ENCODE measurements at places on chromosomes 3 and 15.
A peak's percentile ranks its signal among the peaks of the same experiment; 100 is the strongest.

- DNase-seq: no peak
Observed at GRCh38 chr3:71132995-71133730, 450.4 kb downstream of the FOXP1 start.

GRCh38 chr3:145951441-145951840, 209.5 kb downstream of the PLOD2 start:
- no peak for DNase-seq

GRCh38 chr15:40844696-40845030, 815 bp downstream of the SPINT1 start:
- no peak for DNase-seq

DNA sequence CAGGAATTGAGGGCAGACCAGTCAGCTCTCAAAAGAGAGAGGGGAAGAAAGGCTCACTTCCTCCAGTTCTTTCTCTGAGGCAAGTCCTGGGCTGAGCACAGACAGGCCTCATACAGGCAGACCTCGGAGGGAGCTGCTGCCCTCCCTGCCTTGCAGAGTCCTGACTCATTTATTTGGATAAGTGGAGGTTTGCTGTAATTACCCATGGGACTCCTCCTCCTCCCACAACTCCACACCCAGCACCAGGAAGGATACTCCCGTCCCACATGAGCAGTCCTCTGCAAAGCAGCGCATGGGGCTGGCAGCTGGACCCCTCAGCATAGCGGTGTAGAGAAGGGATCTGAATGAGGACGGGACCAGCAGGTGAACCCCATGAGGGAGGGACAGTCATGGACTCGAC, 13.4 kb upstream of the SCN10A start:
- DNase-seq: peak; percentile 60

- peak; percentile 62 for DNase-seq
Observed at GRCh38 chr3:99808163-99808794, 9.4 kb upstream of the CMSS1 start.

DNA sequence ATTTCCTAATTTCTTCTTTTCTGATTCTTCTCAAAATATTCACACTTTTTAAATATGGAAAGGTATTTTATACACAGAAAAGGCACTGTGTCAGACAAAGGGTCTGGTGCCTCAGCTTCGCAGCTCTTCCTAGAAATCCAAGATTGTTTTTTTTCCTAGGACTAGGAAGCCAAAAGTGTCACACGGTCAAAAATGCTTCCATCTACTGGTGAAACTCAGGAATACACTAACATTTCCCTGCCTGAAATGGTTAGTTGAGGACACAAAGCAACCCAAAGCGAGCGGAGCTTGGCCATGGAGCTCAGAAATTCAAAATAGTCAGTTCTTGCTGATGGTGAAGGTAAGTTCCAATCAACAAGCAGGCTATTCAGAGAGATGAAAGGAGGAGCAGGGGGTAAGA, 426.5 kb upstream of the RASGRP1 start:
- no peak for DNase-seq

DNA sequence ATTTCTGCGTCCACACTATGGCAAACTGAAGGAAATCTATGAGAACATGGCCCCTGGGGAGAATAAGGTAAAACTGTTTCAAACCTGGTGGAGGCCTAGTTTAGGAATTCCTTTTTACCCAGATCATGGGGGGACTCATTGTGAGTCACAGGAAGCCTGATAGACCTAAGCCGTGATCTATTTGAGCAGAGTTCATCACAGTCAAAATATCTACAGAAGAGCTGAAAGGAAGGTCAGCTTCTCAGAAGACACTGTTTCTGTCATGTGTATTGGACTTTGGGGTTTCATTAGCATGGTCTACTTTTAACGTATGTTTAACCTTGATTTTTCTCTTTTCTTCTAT, 1.3 kb downstream of the PSMD2 start:
- DNase-seq: no peak

GRCh38 chr3:45367453-45367871, 20.9 kb upstream of the LARS2 start:
- DNase-seq: no peak

DNA sequence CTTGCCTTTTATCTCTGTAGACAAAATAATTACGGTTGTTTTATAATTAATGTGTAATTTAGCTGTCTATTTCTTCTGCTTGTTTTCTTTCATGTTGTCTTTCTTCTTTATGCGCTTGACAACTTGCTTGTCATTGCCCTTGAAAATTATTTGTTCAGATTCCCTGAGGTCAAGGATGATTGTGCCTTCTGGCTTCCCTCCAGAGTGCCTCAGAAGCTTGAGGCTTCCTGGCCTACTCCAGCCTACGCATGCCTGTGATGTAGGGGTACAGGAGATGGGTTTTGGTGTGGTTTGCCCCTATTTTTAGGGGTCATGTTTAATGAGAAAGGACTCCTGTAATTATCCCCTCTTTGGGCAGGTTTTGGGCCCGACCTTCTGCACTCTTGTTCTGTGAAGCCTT, 231.5 kb downstream of the SV2B start:
- no peak for DNase-seq

DNA sequence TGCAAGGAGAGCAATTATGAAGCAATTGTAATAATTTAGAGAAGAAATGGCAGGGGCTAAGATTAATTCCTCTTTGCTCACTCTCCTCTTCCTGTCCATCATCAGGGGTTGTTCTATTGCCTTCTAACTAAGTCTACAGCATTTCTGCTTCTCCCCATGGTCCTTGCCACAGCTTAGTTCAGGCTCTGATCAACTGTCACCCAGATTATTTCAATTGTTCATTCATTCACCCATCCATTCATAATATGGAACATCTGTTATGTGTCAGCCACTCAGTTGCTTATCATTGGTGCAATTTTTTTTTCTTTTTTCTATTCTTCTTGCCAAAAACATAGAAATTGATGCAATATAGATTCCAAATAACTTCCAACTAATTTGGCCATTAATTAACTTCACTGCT, 93.2 kb downstream of the CD47 start:
- DNase-seq: no peak

- no peak for DNase-seq
Observed at GRCh38 chr15:38867556-38867955, 302.9 kb upstream of the RASGRP1 start.

DNA sequence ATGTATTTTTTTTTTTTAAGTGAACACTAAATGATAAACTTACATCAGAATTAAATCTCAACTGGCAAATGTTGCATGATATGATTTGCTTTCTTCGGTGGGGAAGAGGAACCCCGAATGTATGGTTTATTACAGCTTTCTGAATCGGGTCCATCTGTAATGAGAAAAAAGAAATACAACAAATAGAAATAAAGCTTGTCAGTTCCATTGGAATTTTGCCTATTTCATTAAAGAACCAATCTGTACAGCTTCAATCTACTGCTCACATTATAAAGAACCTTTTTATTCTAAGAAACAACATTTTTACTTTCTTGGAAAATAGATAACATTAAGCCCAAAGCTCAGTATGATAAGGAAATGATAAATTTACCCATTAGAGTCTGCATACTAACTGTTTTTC, 186.5 kb downstream of the ZNF385D start:
- no peak for DNase-seq

DNA sequence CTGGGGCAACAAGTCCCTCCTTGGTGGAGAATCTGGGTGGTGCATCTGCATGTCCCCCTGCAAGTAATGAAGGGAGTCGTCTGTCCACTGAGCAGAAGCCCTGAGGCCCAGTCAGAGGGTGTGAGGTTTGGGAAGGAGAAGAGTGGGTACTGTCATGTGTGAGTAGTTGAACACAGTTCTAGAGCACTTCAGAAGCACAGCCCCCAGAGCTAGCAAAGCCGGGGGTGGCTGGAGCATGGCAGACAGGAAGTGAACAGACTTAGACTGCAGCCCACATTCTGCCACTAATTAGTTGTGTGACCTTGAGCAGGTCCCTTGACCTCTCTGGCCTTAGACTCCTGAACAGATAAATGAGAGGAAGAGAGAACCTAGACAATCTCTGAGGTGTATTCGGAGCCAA, 207.6 kb downstream of the UACA start:
- no peak for DNase-seq

DNA sequence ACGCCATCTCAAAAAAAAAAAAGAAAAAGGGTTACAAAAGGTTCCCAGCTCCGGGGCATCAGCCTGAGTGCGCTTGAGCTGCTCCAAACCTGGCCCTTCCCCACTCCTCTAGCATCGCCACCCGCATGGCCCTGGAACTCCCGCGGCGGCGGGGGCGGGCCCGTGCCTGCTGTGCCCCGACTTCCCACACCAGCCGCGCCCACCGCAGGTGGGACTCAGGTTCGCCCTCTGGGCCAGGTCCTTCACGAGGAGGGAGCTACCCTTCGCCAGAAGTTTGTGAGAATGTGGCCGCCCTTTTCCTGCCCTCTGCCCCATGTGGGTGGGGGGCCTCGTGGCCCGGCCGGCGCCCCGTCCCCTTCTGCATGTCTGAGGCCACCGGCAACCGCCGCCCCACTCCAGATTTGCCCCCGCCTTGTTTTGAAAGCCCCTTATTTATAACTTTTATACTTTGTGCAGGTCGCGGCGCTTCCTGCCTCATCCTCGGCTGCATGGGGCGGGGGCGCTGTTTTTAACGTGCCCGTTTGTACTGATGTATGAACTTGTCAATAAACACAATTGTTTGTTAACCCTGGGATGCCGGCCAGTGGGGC, 507 bp upstream of the JMJD7 start:
- DNase-seq: no peak

DNA sequence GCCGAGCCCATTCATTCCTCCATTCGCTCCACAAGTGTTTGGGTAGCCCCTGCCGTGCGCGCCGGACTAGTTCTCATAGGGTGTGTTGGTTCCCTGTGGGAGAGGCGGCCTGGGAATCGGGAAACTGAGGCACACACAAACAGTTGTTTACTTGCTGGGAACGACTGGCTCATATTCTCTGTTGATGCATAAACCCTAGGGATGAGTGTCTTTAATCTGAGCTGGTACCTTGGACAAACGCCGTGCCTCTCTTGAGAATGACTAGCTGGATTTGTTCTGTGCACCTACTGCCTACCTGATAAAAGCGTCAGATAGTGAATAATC, 737 bp downstream of the DNAJA4 start:
- no peak for DNase-seq

DNA sequence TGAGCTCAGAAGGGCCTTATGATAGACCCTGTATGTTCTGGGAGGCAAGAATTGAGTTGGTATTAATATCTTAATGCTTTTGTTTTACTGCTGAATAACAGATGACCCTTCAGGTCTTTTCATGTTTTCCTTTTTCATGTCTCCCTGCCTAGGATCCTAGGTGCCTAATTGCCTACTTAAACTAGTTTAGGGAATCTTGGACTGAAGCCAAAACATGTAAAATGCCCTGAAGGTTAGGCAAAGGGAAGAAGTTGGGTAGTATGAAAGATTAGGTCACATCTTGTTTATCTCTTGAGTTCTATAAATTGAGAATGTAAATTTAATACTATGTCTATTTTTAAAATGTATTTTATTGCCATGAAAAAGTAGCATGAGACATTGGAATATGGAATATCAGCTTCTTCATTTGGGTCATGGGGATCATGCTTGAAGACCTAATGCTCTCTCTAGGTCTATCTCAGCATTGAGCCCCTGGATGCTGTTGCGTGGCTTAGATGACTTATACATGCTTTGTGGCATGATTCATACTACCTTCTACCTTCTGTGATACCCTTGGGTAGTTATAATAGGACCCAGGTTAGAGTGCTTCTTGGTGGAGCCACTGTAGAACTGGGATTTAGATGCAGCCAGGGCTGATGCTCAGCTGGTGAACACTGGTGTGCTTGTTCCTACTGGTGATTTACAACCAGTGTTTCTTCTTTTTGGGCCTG, 26.4 kb downstream of the RBM6 start:
- no peak for DNase-seq

DNA sequence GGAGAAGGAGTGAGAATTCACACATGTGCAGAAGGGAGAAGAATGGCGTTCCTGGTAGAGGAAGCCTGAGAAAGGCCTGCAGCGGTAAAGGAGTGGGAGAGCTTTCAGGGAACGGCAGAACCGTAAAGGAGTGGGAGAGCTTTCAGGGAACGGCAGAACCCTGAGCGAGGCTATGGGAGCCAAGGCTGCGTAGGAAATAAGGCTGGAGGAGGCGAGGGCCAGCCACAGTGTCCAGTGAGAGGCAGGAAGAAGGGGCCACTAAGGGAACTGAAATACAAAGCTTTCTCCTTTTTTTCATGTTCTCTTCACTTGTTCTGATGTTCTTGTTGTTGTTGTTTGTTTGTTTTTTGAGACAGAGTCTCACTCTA, 41.6 kb downstream of the GOLGA6L10 start:
- no peak for DNase-seq

DNA sequence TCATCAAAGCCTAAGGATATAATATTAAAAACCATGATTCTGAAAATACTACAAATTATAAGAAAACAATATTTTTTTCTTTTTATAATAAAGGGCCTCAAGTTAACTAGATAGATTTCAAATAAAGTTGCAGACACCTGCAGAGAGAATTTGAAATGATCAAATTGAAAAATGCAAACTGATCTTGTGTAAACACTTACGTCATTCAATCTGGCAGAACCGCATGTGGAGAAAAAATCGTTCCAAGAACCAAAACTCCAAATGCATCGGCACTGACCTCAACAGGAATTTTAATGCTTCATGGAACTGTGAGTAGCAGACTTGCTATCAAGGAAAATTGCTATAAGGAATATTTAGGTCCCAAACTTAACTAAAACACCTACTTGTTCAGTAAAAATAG, 17.2 kb downstream of the CPA3 start:
- DNase-seq: no peak

DNA sequence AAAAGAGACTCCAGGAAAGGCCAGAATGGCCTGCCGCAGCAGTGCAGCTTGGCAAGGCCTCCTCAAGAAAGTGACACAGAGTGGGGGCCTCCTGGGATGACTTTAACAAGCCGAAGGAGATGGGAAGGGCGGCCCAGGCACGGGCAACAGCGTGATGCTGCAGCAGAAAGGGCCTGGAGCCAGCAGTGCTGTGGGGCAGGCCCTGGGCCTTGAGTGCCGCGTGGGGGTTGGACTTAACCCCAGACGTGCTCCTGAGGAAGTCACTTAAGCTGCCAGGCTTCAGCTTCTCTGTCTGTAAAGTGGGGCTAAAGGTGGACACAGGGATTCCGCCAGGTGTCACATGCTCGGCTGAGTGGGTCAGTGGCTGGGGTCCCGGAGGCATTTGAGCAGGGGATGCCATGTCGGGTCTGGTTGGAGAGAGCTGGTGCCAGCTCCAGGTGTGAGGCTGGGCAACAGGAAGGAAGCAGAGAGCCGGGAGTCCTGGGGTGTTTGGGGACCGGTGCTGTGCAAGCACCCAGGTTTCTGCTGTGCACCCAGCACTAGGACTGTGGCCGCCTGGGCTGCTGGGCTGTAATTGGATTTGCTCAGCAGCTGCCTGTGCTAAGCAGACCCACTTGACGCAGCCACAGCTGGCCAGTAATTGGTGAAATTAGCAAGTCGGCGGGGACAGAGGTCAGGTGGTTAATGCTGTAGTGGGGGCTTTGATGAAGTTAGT, 7.8 kb downstream of the DNAJB8 start:
- DNase-seq: no peak

- no peak for DNase-seq
Observed at GRCh38 chr15:31550211-31550977, 223.8 kb downstream of the KLF13 start.

DNA sequence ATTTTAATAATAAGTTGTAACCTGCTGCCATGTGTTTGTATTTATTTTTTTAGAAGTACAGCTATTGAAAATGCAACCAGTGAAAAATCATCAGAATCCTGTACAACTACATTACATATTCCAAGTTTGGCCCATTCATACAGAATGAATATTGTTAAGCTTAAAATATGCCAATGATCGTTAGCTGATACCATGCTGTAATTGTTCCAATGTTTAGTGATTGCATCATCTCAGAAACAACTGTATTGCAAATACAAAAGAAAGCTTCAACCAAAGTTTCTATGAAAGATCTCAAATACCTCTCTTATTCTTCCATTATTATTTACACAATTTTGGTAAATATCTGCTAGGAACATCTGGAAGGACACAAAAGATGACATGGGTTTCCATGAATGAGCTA, 51.6 kb upstream of the ALCAM start:
- DNase-seq: no peak

GRCh38 chr3:195191580-195191979, 79.4 kb downstream of the XXYLT1 start:
- DNase-seq: no peak
